ENCODE measurements at places on chromosomes 6 and 20.

GRCh38 chr6:18241208-18242038 lies 22.9 kb downstream of the DEK start:
- no peak for DNase-seq

DNA sequence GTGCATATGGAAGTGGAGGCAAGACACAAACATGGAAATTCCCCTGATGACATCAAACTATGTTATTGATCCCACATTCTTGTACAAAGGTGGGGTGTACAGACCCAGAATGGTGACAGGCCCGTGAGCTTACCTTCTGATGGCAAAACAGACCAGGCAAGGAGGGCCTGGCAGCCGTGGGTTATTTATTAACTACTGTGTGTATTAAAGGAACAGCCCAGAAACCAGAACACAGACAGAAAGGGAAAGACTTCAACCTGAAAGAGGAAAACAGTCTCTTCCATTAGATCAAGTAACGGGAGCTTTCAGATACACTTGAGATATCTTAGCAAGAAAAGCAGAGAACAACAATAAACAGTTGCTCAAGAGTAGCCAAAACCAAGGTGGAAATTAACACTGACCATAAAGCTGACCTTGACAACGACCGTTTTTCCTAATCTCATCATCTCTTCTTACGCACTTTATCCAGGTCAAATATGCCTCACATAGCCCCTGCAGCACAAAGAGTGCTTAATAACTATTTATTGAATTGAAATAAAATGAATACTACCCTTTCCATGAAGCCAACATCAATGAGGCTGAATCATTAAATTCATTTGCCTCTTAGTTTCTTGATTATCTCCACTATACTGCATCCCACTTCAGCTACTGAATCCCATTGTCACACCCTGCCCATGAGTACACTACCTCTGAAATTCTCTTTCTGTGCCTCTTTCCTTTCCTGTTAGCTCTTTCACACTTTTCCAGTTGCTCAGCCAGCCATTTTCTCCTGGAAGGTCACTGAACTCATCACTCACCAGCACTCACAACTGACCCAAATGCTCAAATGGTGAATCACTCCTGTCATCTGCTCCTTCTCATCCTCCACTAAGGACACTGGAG lies 67.4 kb downstream of the MOXD1 start:
- no peak for DNase-seq

DNA sequence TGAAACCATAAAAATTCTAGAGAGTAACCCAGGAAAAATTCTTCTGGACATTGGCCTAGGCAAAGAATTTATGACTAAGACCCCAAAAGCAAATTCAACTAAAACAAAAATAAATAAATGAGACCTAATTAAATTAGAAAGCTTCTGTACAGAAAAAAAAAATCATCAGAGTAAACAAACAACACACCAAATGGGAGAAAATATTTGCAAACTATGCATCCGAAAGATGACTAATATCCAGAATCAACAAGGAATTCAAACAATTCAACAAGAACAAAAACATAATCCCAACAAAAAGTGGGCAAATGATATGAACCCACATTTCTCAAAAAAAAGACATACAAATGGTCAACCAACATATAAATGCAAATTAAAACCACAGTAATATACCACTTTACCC lies 242.6 kb upstream of the CDYL start:
- DNase-seq, result no peak

GRCh38 chr20:53926428-53927028 lies 143.9 kb downstream of the BCAS1 start:
- DNase-seq, result no peak

DNA sequence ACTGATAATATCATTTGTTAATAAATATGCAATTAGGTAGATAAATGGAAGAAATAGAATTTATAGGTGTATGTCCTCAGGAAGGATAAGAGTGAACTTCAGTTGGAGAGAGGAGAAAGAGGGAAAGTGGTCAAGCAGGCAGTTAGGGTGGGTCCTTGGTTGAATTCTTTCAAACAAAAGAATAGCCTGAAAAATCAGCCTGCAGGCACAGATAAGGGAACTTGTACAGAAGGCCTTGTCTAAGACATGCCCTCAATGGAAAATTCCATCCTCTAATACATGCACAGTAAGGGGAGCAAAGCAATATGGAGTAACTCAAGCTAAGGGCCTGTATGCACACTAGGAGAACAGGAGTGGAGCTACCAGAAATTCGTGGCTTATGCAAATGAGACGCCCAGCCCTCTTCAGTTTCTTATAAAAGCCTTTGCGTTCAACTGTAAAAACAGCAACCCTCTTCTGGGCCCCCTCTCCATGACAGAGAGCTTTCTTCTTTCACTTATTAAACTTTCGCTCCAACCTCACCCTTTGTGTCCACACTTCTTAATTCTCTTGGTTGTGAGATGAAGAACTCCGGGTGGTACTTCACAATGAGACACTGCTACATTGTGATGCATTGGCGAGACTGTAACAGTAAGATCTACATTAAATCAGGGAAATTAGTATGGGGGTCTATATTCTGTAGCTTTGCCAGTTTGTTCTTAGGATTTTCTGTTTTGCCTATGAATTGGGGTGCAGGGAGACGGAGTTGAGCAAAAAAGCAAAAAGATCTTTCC lies 147.0 kb downstream of the HS3ST5 start:
- DNase-seq, result no peak

GRCh38 chr6:35237476-35237875 lies 22.1 kb upstream of the ZNF76 start:
- DNase-seq, result no peak

GRCh38 chr6:129177801-129178200 lies 294.9 kb downstream of the LAMA2 start:
- DNase-seq, result no peak

DNA sequence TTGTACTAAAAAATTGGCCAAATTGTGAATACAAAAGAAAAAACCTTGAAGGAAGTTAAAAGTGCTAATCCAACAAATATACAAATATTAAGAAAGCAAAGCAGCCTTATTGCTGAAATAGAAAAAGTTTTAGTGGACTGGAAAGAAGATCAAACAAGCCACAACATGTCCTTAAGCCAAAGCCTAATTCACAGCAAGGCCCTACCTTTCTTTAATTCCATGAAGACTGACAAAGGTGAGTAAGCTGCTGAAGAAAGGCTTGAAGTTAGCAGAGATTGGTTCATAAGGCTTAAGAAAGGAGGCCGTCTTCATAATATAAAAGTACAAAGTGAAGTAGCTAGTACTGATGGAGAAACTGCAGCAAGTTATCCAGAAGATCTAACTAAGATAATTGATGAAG lies 53.5 kb downstream of the TINAG start:
- no peak for DNase-seq

DNA sequence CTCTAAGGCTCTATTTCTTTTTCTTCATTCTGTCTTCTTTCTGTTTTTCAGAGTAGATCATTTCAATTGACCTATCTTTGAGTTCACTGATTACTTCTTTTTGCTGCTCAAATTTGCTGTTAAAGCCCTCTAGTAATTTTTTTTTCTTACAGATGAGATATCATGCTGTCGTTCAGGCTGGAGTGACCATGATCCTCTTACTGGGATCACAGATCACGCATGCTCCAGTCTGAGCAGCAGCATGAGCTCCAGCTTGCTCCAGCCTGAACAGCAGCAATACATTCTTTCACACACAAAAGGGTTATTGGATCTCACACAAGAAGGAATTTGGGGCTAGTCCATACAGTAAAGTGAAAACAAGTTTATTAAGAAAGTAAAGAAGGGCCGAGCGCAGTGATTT lies 12.3 kb upstream of the TRIM38 start:
- DNase-seq, result no peak

Data from amygdala (tissue), 56 donors.